ENCODE measurements at places on chromosomes 13 and 19.
A peak's percentile ranks its signal among the peaks of the same experiment; 100 is the strongest.

- DNase-seq: no peak
These were observed 681 bp downstream of the ZNF837 start for GRCh38 chr19:58380037-58380661.

DNA sequence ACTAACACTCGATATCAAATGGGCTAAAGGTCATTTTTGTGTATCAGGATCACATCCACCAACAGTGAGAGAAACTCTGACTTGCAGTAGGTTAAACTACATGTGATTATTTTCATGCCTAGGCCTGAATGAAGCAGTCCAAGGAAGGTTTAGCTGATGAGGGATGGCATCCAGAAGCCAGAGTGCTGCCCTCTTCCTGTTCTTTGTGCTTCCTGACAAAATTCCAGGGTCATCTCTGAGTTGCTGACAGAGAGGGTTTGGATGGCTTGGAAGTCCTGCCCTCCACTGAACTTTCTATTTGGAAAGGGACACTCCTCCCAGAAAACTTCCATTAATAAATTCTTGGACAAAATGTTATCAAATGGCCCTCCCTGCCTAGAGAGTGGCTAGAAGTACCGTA lies 728.3 kb upstream of the SLC10A2 start:
- no peak for DNase-seq

- DNase-seq: peak; percentile 48
These were observed 60.6 kb downstream of the NDFIP2 start for GRCh38 chr13:79541426-79542049.

DNA sequence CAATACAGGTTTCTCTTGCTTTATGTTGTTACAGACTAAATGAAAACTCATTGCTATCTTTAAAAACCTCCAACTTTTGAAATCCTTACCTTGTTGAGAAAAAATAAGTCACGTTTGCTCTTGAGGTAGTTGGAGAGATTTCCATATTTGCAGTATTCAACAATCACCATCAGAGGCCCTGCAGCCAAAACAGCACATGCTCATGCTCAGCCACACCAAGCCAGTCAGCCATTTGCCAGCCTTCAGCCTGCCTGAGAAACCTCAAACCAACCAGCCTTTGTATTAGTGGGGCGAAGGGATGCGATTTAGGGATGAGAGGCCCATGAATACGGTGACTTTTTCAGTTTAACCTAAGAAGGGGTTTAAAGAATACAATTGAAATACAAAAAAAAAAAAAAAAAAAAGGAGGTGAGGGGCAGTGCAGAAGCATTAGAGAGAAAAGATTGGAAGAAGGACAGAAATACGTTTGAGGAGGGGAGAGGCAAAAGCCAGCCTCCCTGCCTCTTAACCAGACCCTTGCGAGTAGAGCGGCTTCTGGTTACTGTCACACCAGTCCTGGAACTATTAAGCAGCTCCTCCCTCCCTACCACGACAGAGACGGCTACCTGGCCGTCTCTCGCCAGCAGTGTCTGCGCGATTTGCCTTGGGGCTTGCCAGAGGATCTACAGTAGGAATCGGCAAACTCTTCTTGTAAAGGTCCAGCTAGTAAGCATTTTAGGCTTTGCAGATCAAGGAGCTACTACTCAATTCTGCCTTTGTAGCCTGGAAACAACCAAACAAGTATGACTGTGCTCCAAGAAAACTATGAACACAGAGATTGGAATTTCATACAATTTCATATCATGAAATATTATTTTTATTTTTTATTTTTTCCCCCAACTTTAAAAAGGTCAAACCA lies 167.3 kb downstream of the FLT1 start:
- no peak for DNase-seq

GRCh38 chr19:48283908-48284307 lies 14.0 kb downstream of the ZNF114 start:
- DNase-seq: no peak

DNA sequence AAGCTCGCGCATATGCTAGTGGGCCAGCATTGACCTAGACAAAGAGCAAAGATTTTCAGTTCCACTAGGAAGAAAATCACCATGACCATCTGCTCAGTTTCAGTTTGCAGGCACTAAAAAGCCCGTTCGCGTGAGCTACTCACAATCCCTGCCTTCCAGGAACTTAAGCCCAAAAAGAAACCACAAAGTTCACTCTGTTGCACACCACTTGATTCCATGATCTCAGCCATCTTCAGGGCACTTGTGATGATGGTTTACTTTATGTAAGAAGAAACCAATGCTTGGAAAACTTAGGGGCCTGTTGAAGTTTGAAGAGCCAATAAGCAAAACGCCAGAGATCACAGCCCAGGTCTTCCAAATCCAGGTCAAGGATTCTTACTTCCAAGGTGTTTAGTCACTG lies 45.0 kb upstream of the SLC15A1 start:
- no peak for DNase-seq
